ENCODE measurements at places on chromosomes 1 and 21.

DNA sequence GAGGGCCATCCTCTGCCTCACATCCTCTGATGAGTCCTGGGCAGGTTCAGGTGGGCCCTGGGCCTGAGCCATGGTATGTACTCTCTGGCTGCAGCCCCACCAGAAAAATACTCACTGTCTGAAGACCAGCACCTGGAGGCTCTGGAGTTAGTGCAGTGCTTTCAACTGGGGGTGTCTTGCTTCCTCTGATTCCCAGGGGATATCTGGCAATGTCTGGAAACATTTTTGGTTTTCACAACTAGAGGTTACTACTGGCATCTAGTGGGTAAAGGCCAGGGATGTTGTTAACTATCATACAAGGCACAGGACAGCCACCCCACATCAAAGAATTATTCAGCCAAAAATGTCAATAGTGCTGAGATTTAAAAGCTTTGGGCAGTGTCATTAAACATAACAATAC lies 152.7 kb downstream of the HIVEP3 start:
- DNase-seq = no peak

- DNase-seq = no peak
These were observed 60.1 kb downstream of the OPTC start for GRCh38 chr1:203554071-203554470.

- DNase-seq = no peak
These were observed 8.9 kb upstream of the POFUT2 start for GRCh38 chr21:45296638-45297037.

DNA sequence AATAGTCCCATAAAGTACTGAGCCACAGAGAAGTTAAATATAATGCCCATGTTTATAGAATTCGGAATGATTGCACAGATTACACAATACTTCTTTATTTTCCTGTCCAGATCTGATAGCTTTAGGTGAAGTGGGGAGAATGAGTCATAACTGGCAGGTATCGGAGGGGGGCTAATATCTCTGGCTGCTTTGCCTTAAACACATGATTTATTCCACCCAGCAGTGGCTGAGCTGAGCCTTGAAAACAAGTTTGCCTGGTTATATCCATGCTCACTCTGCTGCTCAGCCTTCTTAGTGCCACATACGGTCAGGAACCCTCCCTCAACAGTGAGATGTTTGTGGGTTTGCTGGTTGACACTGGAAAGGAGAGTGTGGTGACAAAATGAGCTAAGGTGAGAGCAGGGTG lies 119.7 kb upstream of the ZNF648 start:
- DNase-seq = peak; percentile 84

GRCh38 chr1:203311368-203312301 lies 6.3 kb downstream of the BTG2 start:
- DNase-seq = no peak

Data from bronchial epithelial cell (primary cell).